AG20443 (cell line): ENCODE measurements at places on chromosomes 6 and 20.

DNA sequence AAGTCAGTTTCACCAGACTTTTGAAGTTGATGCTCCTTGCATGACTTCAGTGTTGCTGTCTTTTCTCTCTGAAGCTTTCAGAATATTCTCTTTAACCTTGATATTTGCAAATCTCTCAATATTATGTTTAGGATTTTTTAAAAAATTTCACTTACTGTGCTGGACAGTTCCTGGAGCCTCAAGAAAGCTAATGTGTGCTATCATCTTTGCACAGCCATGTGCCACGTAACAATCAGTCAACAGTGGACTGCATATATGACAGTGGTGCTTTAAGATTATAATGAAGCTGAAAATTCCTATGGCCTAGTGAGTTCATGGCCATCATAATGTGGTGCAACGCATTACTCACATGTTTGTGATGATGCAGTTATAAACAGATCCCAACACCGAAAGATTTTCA is 59.1 kb upstream of the OGFRL1 start:
- DNase-seq, result no peak

DNA sequence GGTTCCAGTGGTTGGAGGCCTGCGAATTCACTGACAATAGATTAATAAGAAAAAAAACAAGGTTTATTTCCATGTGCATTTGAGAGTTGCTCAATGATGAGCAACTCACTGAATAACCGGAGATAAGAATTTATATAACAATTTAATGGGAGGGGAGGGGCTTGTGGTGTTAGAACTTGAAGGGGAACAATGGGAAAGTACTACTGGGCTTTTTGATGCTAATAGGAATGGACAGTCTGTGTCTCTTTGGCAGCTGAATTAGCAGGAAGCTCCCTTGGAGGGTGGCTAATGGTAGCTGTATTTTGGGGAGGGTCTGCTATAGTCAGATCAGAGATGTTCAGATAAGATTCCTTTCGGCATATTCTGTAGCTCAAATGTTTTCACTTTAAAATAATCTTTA is 62.4 kb upstream of the GMDS start:
- no peak for DNase-seq

- no peak for DNase-seq
Observed at GRCh38 chr20:37388831-37389230, 42.9 kb downstream of the SRC start.

DNA sequence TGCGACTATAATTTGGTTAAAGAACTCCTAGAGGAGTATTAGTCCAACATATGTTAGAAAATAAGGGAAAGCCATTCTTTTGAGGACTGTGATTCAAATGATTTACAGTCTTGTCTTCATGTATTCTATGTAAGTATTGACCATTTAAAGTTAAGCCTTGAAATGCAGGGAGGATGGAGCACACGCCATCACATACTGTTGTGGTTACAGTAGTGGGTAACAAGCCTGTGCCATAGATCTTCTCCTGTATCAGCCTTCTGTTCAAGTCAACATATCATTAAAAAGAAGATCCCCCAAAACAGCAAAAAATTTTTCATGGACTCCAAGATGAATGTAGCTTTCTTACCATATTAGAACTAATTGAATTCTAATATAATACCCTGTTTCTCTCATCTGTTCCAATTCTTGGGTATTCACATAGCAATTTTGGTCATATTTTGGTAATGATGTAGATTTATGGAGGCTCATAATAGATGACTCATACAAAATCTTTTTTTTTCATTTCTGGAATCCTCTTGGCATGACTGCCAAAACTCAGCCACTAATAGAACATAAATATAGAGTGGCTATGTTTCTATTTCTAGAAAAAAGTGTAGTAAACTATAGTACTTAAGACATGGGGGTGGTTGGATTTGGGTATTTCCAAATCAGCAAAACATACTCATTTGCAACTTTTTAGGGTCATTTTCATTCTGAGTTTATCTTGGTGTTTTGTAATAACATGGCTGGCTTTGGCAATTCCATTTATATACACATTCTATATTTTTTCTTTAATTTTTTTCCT is 413.5 kb downstream of the BCKDHB start:
- peak; percentile 40 for DNase-seq

DNA sequence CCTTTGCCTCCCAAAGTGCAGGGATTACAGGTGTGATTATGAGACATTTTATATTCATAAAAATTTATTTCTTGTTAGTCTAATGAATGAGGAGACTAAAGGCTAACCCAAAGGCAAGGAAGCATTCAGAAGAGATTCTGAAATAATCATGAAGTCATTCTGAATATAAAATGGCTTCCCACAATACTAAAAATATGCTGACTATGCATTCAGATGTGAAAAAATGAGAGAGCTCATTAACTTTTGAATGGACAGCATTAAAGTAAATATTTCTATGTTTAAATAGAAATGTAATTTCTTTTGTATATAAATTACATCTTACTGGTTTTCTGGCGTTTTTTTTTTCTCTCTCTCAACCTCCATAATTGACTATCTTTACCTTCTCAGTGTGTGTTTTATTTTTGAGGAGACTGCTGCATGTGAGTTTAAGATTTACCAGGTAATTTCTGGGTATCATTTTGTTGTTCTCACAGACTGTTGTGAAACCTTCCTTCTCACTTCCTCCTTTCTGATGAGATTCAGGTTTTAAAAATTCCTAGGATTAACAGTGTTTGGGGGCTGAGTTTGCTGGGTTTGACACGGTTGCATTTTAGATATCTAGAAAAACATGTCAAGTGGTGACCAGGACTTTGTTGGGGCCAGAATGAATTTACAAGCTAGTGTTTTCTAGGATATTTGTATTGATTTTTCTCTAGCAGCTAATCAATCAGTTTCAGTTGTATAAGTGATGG is 316.6 kb downstream of the CDKAL1 start:
- DNase-seq, result no peak

DNA sequence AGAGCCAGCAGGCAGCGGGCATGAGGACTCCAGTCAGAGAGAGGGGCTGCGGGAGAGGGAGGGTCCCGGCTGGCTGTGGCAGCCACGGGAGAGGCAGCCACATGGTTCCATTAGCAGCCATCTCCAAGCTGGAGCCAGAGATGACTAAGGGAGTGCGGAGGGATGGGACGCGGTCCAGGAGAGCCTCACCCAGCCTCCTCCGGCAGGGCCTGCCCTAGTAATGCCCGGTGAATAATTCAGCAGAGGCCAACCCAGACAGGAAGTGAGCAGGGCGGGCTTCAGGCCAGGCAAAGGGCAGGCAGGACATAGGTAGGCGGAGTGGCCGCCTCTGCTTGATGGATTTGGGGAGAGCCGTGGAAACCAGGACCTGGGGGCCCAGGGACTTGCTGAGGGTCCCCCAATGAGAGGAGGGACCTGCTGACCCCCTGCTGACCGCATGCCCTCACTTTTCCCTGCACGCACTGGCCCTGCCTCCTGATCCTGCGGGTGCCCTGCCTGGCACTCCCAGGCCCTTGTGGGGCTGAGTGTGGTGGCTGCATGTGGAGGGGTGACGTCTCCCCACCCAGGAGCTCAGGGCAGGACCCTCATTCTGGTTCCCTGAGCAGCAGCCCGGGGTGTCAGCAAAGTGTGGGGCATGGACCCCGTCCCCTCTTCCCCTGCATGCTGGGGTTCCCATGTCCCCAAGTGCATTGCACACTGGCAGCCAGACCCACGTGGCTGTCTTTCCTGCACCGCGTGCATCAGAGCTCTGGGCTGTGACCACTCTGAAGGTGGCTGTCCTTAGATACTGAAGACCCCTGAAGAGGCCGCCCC is 51.8 kb upstream of the SLCO4A1 start:
- peak; percentile 95 for DNase-seq

GRCh38 chr6:16973545-16974386 is 128.1 kb upstream of the STMND1 start:
- DNase-seq, result no peak

DNA sequence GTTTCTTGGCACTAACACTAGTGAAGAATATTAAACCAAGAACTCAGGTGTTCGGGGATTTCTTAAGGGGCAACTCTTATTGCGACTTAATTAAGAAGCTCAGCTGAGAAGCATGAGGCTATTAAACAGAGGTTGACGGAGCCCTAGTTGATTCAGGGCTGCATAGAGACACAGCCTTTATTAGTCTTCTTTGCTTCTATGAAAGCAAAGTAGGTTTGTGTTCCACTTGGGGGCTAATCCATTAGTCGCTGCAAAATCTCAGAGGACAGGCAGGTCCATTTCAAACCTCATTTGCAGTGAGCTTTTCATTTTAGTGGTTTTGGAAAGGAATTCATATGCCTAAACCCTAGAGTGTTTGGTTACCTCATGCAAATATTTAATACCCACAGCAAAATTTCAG is 506.6 kb upstream of the SULF2 start:
- no peak for DNase-seq

DNA sequence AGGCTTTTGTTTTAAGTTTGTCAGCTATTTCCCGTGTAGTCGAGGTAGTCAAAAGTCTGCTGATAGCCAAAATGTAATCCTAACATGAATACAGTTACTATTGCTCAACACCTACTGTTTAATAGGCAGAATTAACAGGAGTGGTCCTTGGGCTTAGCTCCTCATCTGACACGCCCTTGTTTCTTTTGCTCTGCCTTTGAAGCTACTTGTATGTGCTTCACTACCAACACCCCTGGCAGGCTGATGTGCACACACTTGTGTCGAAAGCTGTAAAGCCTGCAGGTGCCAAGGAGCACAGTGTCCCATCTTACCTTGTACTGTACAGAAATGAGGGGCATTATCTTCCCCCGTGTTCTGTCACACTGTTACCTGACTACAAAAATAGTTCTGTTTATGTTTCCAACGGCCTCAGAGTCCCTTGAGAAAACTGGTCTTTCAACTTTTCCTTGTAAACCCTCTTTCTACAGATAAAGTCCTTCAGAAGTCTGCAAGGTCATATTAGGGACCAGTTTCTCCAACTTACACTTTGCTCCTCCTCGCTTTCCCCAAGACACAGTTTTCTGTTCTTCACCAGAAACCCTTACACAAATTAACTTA is 9.3 kb downstream of the SDHAF4 start:
- DNase-seq, result no peak

DNA sequence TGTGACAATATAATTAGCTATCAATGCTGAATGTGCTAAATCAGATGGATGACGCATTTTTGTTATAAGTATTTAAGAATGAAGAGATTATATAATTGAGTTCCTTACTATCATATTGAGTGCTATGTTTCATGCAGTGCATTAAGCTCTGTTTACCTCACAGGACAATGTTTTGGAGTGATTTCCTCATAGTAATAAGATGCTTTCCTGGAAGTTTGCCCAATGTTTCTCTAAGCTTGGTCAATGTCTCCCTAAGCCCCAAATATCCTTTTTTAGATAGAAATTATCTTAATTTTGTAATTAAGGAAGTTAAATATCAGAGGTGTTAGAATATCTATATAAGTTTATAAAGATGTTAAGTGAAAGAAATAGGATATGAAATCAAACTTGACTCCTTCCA is 489.6 kb downstream of the MMUT start:
- no peak for DNase-seq

DNA sequence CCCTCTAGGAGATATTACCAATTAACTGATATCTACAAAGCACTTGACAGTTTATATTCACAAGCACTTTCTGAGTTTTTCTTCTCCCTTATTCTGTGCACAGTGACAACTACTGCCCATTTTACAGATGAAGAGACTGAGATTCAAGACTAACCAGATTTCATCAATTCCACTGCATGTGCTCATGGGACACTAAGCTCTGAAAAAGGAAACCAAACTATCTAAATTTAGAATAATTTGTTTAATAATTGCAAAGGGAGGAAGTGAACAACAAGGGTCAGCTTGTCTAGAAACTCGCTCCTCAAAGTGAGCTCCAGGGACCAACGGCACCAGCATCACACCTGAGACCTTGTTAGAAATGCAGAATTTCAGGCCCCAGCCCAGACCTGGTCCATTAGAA is 50.8 kb upstream of the MYLIP start:
- DNase-seq, result no peak

- DNase-seq, result no peak
Observed at GRCh38 chr6:41732591-41733359, 2.6 kb downstream of the TFEB start.

- DNase-seq, result no peak
Observed at GRCh38 chr20:1164871-1165270, 19.9 kb downstream of the TMEM74B start.

GRCh38 chr6:109739686-109740085 is 48.6 kb downstream of the FIG4 start:
- DNase-seq, result no peak

- peak; percentile 21 for DNase-seq
Observed at GRCh38 chr6:157989541-157990289, 8.1 kb downstream of the SYNJ2 start.

DNA sequence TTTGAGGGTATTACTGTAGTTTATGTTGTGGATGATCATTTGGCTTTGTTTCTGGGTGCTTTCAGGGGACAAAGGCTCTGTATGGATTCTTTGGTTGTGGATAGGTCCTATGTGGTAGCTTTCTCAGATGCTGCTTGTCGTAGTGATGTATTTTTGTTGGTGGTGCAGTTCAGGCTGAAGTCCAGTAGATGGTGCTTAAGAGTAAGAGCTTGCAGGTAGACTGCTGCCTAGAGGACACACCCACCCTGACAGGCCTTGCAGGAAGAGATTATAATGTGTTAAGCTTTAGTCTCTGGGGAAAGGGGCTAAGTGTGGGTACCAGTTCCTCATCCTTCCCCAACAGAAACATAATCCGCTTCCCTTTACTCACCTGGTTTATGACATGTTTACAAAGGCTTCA is 62.6 kb upstream of the ADGRB3 start:
- DNase-seq, result no peak

GRCh38 chr6:16333580-16333979 is 95.2 kb downstream of the GMPR start:
- DNase-seq, result peak; percentile 18

- no peak for DNase-seq
Observed at GRCh38 chr6:88775866-88776571, 187.4 kb downstream of the RNGTT start.

GRCh38 chr6:126541806-126542491 is 202.0 kb downstream of the CENPW start:
- DNase-seq, result no peak

- DNase-seq, result peak; percentile 70
Observed at GRCh38 chr20:26208296-26209091, 511.8 kb upstream of the ZNF337 start.

DNA sequence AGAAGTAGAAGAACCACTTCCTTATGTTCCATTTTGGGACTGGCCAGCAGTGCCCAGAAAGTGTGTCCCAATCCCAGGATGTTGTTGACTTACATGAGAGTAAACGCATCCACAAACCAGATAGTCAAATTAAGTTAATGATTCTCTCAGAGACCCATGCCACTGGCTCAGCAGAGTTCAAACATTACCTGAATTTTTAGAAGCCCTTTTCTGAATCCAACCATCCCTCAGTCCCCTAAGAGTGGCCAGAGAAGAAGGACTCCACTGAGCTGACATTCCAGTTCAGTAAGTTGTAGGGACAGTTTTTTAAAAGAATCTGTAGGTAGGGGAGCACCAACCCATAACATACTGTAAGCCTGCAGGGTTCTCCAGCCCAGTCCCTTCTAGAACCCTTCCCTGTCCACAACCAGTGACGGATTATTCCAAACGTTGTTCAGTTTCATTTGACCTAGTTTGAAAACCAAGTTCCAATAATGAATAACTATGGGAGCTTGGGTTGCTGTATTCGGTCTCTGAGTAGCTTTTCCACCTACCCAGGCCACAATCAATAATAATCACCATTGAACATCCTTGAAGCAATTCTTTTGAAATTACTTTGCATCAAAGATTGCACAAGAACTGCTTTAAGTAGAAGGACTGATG is 153.0 kb downstream of the LPA start:
- DNase-seq, result no peak
